ENCODE measurements at places on chromosomes 5 and 9. TPM values are rescaled to one million over a fixed set of nuclear protein-coding genes. Genes with fewer than 3 reads are reported as not detected.

- peaks cover 9% of the 10 kb centered on the region for H3K4me1 ChIP-seq
- H3K27ac ChIP-seq, result no peak overlapping the region
- H3K36me3 ChIP-seq, result peaks cover 19% of the 10 kb centered on the region
- DNase-seq, result no peak
- H3K4me3 ChIP-seq, result no peak overlapping the region
These were observed 10.5 kb downstream of the POC5 start for GRCh38 chr5:75706775-75707174.

DNA sequence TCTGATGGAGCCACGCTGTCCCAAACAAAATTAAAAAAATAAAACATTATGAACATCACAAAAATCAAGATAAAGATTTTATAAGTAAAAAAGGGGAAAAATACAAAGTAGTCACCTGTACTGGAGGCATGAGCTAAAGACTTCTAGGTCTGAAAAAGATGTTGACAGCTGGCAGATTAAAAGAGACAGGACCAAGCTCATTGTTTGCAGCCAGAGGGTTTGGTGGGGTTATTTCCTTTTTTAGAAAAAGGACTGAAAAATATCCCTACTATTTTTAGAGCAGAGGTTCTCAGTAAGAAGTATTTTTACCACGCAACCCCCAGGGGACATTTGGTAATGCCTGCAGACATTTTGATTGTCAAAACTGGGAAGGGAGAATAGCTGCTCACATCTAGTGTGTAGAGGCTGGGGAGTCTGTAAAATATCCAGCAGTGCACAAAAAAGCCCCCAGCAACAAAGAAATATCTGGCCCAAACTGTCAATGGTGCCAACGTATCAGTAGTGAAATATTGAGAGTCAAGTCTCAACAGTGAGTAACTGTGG lies 353.4 kb downstream of the TLE1 start:
- no peaks in the 10 kb centered on the region for H3K27me3 ChIP-seq
- H3K4me1 ChIP-seq, result no peaks in the 10 kb centered on the region
- H3K27ac ChIP-seq, result no peak overlapping the region
- H3K4me3 ChIP-seq, result no peak overlapping the region
- DNase-seq, result no peak
- H3K36me3 ChIP-seq, result no peaks in the 10 kb centered on the region

- H3K4me3 ChIP-seq, result no peak overlapping the region
- no peak overlapping the region for H3K27ac ChIP-seq
- H3K27me3 ChIP-seq, result no peaks in the 10 kb centered on the region
- no peaks in the 10 kb centered on the region for H3K36me3 ChIP-seq
- H3K4me1 ChIP-seq, result peaks cover 2% of the 10 kb centered on the region
These were observed 162.7 kb downstream of the ZNF608 start for GRCh38 chr5:124583469-124584350.

MZB1 gene
- total RNA-seq, result 0.81 TPM

DNA sequence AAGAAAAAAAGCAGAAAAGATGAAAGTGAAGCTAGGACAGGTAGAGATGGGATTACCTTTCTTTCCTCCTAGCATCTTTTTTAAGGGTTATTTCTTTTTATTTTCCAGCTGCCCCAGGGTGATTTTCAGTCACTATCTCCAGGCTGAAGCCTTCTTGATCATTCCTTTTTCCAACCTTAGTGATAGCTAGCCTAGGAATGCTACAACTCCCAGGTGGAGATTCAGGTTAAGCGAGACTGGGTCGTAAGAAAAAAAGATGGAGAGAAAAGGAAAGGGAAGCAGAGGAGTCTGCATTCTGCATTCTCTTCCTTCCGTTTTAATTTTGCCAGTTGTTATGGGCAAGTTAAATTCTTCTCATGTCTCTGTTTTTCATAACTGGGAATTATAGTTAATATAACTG lies 36.7 kb upstream of the RIC1 start:
- H3K4me3 ChIP-seq, result no peak overlapping the region
- no peaks in the 10 kb centered on the region for H3K4me1 ChIP-seq

GRCh38 chr5:7209658-7210057 lies 186.3 kb upstream of the ADCY2 start:
- DNase-seq, result no peak
- H3K4me3 ChIP-seq, result no peak overlapping the region
- H3K36me3 ChIP-seq, result no peaks in the 10 kb centered on the region
- no peak overlapping the region for H3K27ac ChIP-seq
